ENCODE measurements at places on chromosomes 12 and 14. TPM values are rescaled to one million over a fixed set of nuclear protein-coding genes. Genes with fewer than 3 reads are reported as not detected.

Gene HOXC9
- not detected for total RNA-seq

Gene ACRBP
- 3.2 TPM for total RNA-seq

Gene HOTAIR
- not detected for total RNA-seq

Gene PKP2
- 21.7 TPM for total RNA-seq

Gene DENR
- total RNA-seq, result 23.3 TPM

Gene BICDL1
- total RNA-seq, result 66.7 TPM

Gene IRAK3
- 8.2 TPM for total RNA-seq

Gene AQP2
- total RNA-seq, result not detected

Gene RNU7-1
- total RNA-seq, result not detected

Gene AMDHD1
- 0.26 TPM for total RNA-seq

DNA sequence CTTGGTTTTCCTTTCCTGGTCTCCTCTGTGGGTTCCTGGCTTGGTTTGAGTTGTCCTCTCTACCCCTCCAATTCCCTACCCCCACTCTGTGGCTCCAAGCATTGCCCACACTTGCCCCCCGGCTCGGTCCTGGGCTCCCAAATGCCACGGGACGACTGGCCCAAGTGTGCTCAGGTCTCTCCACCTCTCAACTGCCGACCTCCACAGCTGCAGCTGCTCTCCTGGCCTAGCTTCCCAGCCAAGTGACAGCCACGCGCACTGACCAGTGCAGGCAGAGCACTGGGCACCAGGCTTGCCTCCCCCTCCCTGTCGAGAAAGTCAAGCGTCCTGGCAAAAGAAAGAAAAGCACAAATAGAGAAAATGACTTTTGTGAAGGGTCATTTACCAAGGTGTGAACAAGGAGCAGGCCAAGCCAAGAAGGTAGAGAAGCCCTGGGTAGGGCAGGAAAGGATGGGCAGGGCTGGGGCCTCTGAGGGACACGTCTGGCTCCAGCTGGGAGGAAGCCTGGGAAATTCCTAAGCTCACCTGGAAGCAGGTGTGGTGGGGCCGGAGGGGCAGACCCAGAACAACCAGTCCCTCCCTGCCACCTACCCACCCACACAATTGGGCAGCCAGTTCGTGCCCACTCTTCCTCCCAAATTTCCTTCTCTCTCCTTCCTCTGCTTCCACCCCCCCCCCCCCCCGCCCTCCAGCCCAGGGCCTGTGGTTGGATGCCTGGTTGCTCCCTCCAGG lies 1.8 kb upstream of the CEP170B start:
- peaks cover 24% of the 10 kb centered on the region for H3K4me1 ChIP-seq
- no peaks in the 10 kb centered on the region for H3K36me3 ChIP-seq
- no peak overlapping the region for H3K4me3 ChIP-seq
- DNase-seq, result no peak
- H3K27ac ChIP-seq, result no peak overlapping the region
- H3K27me3 ChIP-seq, result peaks cover 10% of the 10 kb centered on the region

DNA sequence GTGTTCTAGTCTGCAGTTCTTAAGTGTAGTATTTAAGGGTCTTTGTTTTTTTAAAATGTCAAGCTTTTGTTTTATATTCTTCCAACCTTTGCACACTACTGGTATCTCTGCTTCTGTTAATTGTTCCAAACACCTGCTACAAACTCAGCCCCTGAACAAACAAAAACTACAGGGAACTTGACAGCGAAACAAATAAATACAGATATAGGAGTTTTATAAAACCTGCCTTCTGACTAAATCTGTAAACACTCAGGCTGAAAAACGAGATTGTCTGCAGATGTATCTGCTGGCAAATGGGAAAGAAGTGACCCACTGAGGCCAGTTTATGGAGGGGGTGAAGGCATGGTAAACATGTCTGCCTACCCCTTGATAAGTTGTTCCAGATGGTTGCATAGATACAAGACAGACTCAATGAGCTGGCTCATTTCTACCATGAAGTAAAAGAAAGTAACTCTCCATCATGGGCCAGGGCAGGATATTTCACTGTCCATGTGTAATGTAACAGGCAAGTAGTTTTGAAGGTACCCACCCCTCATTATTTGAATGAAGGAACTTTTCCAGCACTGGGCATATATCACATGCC lies 75.6 kb downstream of the LMO3 start:
- no peak for DNase-seq
- no peaks in the 10 kb centered on the region for H3K4me1 ChIP-seq
- no peaks in the 10 kb centered on the region for H3K36me3 ChIP-seq
- no peak overlapping the region for H3K27ac ChIP-seq
- no peaks in the 10 kb centered on the region for H3K27me3 ChIP-seq

DNA sequence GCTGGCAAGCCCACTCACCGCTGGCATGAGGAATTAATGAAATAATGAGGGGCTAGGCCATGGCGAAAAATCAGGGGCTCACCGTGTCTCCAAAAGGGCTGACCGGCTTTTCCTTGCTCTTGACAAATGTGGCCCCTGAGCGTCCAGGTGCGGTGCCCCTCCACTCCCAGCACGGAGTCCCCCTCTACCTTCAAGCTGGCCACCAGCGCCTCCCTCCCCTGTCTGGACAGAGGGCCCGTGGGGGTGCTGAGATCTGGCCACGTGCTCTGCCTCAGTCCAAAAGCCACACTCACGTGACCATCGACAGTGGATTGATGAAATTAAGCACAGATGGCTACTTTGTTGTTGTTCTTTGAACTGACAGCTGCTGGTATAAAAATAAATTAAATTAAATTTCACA lies 78.8 kb upstream of the BCL11B start:
- DNase-seq, result no peak
- no peak overlapping the region for H3K27ac ChIP-seq
- H3K4me1 ChIP-seq, result no peaks in the 10 kb centered on the region
- no peaks in the 10 kb centered on the region for H3K36me3 ChIP-seq

GRCh38 chr12:90333424-90333823 lies 621.6 kb downstream of the CCER1 start:
- no peak for DNase-seq
- no peak overlapping the region for H3K27ac ChIP-seq
- no peak overlapping the region for H3K4me3 ChIP-seq
- H3K4me1 ChIP-seq, result no peaks in the 10 kb centered on the region

GRCh38 chr14:92041203-92041602 lies 1.3 kb upstream of the TRIP11 start:
- no peaks in the 10 kb centered on the region for H3K4me1 ChIP-seq
- no peak overlapping the region for H3K27ac ChIP-seq
- no peaks in the 10 kb centered on the region for H3K36me3 ChIP-seq
- H3K4me3 ChIP-seq, result peak overlapping the region; percentile 92

DNA sequence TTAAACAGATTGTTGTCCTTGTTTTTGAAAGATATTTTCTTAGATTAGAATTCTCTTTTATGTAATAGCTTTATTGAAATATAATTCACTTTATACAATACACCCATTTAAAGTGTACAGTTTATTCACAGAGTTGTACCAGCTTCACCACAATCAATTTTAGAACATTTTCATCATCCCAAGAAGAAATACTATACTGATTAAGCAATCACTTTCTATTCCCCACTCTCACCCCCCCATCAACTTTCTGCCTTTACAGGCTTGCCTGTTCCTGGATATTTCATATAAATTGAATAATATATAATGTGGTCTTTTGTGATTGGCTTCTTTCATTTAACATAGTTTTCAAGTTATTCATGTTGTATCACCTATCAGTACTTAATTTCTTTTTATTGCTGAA lies 44.4 kb downstream of the ARHGAP5 start:
- peaks cover 40% of the 10 kb centered on the region for H3K36me3 ChIP-seq
- H3K27ac ChIP-seq, result no peak overlapping the region
- DNase-seq, result no peak
- H3K4me3 ChIP-seq, result no peak overlapping the region
- no peaks in the 10 kb centered on the region for H3K4me1 ChIP-seq

- H3K27ac ChIP-seq, result no peak overlapping the region
- no peak overlapping the region for H3K4me3 ChIP-seq
- DNase-seq, result no peak
- no peaks in the 10 kb centered on the region for H3K4me1 ChIP-seq
These were observed 227.5 kb downstream of the SSPN start for GRCh38 chr12:26422839-26423398.

GRCh38 chr12:128449146-128449894 lies 182.3 kb downstream of the TMEM132C start:
- H3K4me3 ChIP-seq, result no peak overlapping the region
- H3K36me3 ChIP-seq, result no peaks in the 10 kb centered on the region
- H3K4me1 ChIP-seq, result no peaks in the 10 kb centered on the region
- H3K27ac ChIP-seq, result no peak overlapping the region
- no peaks in the 10 kb centered on the region for H3K27me3 ChIP-seq

DNA sequence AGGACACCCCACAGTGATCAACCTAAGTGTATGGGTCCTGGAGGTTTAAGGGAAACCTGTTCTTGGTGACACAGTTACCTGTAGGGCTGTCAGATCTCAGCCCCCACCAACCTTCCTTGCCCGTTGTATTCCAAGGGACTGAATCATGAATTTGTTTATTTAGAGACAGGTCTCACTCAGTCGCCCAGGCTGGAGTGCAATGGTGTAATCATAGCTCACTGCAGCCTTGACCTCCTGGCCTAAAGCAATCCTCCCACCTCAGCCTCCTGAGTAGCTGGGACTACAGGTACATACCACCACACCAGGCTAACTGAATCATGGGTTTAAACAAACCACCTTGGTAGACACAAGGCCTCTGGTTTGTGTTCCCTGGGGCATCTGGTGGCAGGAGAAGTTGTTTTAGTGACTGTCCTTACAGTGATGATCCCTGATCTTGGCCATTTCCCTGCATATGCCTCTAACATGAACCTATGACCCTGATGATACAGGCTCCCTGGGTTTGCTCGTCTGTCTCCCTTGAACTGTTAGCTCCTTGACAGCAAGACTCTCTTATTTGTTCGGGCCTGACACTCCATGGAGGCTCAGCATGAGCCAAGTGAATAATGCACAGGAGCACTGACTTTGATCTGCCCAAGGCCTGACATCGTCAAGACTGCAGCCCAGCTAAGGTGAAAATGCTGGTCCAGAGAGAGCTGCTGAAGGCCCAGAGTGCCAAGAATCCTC lies 47.9 kb downstream of the PITPNM2 start:
- H3K4me3 ChIP-seq, result no peak overlapping the region
- DNase-seq, result no peak
- no peaks in the 10 kb centered on the region for H3K27me3 ChIP-seq
- no peaks in the 10 kb centered on the region for H3K4me1 ChIP-seq
- H3K27ac ChIP-seq, result no peak overlapping the region
- no peaks in the 10 kb centered on the region for H3K36me3 ChIP-seq

DNA sequence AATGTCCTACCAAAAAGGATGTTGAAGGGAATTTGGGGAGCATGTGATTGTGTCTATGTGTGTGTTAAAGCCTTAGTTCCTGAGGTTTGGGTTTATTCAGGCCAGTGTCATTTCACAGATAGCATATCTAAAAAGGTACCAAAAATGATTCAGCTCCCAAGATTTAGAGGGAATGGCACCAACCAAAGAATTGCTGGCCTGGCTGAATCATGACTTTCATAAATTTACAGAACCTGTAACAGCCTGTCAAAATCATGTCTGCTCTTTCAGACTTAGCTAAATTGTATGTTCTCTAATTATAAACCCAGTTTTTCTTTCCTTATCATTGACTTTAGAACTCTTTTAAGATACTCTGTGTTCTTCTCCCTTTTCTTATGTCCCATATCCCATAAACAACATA lies 231.5 kb downstream of the NUBPL start:
- H3K27ac ChIP-seq, result no peak overlapping the region
- no peaks in the 10 kb centered on the region for H3K36me3 ChIP-seq
